ENCODE measurements at places on chromosomes 12 and 14.

- DNase-seq, result no peak
Observed at GRCh38 chr12:118742431-118742830, 238.9 kb upstream of the SRRM4 start.

GRCh38 chr14:94370524-94370910 lies 17.9 kb downstream of the SERPINA1 start:
- DNase-seq, result no peak

- DNase-seq, result no peak
Observed at GRCh38 chr14:88468406-88468805, 82.9 kb downstream of the SPATA7 start.

- no peak for DNase-seq
Observed at GRCh38 chr12:23618718-23619117, 330.8 kb downstream of the SOX5 start.

- no peak for DNase-seq
Observed at GRCh38 chr14:68703093-68703492, 89.8 kb downstream of the ZFP36L1 start.

DNA sequence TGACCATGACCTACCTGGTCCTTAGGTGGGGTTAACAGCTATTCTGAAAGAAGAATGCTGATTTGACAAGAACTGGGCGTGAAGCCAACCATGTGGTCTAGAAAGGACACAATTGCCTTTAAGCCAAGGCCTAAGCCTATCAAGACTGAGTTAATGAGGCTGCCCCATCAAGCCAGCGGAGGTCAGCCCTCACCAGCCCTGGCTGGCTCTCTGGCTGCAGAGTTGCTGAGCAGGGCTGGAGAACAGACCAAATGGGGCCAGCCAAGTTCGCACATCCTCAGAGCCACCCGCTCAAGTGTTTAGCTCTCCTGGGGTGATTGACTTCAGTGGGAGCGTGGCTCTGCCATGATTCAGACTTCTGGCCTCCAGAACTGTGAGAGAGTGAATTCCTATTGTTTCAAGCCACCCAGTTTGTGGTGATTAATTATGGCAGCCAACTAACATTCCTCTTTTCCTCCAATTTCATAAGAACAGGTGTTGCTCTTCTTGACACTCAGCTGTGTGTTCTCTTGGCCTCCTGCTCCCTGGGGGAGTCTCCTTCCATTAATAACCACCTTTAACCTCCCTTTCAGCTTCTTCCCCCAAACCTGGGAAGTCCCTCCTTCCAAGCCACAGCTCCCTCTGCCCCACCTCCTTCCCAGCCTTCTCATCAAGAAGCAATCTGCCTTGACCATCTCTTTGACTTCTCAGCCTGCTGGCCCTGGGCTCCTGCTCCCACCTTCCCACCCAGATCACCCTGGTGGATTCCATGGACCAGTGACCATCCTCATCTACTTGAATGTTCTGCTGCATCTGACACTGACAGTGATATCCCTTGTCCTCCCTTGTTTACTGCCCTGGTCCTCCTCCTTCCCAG lies 5.3 kb upstream of the SERPINA5 start:
- no peak for DNase-seq

DNA sequence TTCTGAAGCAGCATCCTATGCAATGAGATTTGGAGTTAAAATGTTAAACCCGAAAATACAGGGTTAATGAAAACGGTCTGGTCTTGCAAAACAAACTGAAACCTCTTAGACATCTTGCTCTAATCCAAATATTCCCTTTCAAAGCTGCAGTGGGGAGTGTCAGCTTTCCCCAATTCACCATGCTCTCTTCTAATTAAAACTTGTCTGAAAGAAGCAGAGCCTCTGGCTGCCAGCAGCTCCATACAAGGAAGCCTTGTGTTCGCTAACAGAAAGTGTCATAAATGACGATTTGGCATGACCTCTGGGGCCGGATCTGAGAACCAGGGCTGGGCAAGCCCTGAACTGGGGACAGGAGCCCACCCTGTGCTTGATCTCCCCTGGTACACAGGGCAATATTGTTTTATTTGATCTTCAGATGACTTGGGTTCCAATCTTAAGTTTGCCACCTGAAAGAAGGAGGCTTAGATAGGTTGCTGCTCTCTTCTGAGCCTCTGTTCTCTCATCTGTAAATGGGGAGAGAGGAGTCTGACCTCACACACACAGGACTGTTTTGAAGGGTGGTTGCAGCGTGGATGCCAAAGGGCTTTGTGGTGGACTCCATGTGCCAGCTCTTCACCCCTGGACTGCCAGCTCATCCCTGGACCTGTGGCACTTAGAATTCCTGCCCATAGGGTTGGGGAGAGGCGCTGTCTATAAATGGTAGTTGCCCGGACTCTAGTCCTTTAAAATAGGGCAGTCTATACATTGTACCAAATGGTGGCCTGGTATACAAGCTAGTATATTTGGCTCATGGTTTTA lies 7.8 kb downstream of the KMT5A start:
- DNase-seq, result no peak

GRCh38 chr12:123491056-123491455 lies 33.1 kb downstream of the SNRNP35 start:
- DNase-seq, result no peak

- no peak for DNase-seq
Observed at GRCh38 chr14:31297701-31298344, 90.2 kb upstream of the HECTD1 start.

- no peak for DNase-seq
Observed at GRCh38 chr14:59117754-59118528, 70.5 kb upstream of the DAAM1 start.

GRCh38 chr12:116376354-116377193 lies 99.1 kb upstream of the MED13L start:
- DNase-seq, result no peak

GRCh38 chr14:100054316-100055075 lies 10.7 kb upstream of the EVL start:
- no peak for DNase-seq

DNA sequence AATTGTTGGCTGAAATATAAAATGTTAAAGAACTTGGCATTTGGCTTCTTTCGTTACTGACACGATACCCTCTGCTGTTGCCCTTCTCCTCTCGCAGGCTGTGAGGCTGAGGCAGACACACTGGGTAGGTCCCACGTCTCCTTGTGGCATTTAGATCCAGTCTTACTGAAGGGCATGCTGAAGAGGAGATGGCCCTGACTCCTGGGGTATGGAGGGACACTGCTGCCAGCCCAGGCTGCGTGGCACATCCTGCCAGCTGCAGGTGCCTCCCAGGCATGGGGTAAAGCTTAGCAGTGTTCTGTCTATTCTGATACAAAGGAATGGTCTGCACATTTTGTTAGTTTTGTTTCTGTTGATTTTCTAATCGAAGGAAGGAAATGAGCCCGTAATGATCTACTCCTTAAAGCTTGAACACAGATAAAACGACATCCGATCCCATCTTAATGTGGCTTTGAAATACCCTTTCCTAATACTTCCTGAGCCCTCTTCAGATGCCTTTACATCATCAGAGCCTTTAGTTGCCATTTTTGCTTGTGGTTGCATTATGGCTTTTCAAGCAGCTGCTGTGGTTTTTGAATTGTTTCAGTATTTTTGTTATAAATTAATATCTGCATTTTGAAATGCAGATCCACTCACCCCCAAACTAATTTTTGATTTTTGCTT lies 61.1 kb downstream of the WDR20 start:
- DNase-seq, result no peak

GRCh38 chr12:96719660-96720362 lies 187.2 kb upstream of the NEDD1 start:
- no peak for DNase-seq

DNA sequence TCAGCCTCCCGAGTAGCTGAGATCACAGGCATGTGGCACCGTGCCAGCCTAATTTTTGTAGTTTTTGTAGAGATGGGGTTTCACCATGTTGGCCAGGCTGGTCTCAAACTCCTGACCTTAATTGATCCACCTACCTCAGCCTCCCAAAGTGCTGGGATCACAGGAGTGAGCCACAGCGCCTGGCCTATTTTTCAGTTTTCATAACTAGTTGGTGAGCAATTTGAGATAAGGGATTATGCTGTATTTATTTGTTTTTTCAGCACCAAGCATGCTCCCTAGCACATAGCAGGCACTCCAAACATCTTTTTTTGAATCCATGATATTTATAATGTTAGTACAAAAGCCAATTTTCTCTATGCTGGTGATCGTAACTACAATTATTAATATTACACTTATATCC lies 541.2 kb downstream of the SNAPC1 start:
- DNase-seq, result no peak

GRCh38 chr12:125645724-125646123 lies 580.5 kb downstream of the AACS start:
- no peak for DNase-seq

- DNase-seq, result no peak
Observed at GRCh38 chr14:89359477-89360222, 57.4 kb downstream of the FOXN3 start.

GRCh38 chr12:106213662-106214061 lies 34.2 kb downstream of the CKAP4 start:
- no peak for DNase-seq

GRCh38 chr12:86275356-86275755 lies 19.2 kb upstream of the MGAT4C start:
- no peak for DNase-seq

DNA sequence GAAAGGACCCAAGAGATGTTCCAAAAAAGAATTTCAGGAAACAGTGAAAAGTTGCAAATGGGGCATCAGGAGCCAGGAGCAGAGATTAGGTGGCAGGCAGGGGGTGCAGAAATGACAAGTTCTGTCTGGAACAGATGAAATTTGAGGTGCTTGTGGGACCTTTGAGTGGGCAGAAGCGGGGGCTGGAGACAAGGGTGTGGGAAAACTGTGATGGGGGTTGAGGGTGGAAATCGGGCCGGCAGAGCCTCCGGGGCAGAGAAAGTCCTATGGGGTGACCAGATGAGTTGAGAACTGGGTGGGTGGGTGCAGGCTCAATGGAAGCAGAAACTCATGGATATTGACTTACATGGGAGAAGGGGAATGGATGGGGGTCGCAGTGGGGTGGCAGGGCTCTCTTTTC lies 1.6 kb upstream of the NR4A1 start:
- DNase-seq, result no peak

DNA sequence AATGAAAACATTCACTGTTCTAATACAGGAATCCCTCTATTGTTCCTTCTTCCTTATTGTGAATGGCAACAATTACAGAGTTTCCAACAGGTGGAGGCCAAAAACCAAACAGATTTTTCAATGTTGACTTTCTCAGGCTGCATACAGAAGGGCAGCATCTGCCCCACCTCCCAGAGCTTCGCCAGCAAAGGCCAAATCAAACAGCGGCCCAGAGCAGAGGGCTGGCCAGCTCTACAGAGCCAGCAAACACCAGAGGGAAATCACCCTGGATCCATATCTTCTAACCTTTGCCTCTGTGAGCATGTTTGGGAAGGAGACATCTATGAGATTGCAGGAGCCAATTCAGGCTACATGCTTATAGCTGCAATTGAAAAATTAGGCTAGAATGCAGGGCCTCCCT lies 4.4 kb upstream of the CRACR2A start:
- DNase-seq, result no peak

GRCh38 chr12:40375076-40375475 lies 150.3 kb downstream of the LRRK2 start:
- no peak for DNase-seq

GRCh38 chr14:73757381-73757780 lies 43.2 kb upstream of the PNMA1 start:
- DNase-seq, result no peak

DNA sequence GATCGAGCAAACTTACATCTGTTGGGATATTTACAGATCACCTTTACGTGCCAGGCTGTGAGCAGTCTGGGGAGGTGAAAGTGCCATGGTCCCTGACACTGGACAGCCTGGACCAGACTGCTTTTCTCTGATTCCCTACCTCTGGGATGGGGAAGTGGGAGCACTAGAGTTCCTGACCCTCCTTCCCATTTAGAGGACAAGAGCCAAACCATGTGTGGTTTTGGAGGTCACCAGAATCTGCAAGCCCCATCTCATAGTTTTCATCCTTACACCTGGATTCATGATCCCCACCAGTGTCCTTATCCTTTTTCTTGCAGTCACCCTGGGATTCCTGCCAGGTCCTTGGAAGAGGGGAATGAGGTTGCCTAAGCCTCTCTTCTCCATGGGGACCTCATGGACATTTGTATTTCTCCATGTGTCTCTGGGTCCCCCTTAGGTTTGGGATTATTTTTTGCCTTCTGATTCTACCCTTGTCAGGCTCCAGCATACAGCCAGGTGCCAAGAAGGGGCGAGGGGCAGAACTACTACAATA lies 1.5 kb upstream of the WNT10B start:
- no peak for DNase-seq

DNA sequence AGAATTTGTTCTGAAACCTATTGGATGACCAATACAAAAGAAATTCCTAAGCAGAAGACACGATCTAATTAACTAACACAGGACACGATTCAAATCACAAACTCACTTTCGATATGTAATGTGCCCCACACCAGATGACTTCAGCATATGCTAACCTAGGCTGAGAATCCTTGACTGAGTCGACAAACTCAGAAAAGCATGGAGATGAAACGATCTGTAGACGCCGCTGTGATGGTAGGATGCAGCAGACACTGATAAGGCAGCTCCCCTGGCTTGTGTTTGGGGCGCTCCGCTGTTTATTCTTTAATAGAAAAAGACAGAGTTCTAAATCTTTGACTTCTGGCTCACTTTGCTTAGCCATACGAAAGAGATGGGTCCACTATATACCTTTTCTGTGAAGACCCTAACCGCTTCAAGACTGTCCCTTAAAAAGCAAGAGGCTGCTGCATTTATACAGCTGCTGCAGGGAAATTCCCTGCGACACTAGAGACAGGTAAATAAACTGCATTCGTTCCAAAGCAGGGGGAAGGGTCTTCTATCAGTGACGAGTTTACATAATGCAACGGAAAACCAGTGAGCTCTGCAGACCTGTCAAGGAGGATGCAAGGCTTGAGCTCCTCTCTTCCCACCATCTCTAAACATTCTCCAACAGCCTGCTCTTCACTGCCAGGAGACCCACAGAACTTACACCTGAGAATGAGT lies 929 bp downstream of the CHD8 start:
- no peak for DNase-seq

DNA sequence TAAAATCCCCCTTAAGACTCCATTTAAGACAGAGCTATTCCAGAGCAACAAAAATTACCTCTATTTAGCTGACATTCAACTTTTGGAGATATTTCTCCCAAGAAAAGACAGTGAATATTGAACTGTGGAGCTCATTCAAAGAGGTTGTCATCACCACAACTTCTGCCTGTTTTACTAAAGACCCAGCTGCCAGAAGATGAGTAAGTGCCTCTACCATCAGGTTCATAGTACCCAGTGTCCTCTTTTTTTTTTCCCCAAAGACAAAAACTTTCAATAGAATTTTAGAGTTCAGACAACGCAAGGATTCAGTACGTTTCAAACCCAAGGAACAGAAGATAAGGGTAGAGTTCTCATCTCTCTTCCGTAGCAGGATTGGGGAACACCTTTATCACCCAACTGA lies 461.3 kb downstream of the BCAT1 start:
- DNase-seq, result no peak

DNA sequence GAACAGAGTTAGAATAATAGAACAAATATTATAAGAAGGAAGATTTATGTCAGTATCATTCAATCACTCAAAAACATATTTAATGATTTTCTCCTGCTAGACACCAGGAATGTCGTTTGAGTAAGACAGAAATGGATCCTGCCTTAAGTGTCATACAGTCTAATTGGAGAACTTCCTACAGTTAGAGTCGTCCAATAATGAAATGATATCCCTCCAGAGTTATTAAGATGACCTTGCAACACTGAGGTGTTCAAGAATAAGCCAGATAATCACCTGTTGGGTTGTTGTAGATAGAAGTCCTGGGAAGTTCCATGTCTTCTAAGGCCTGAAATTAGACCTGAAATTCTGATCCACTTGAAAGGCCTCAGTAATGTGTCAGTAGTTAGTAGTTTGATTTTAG lies 132.3 kb downstream of the SLC38A4 start:
- DNase-seq, result no peak

- DNase-seq, result no peak
Observed at GRCh38 chr12:1351926-1352325, 242.5 kb downstream of the FBXL14 start.

All from epithelial cell of prostate (primary cell).